AG08396 (cell line): ENCODE measurements at places on chromosomes 6 and 20.

GRCh38 chr6:978937-979685, 286.2 kb upstream of the EXOC2 start:
- DNase-seq: no peak

DNA sequence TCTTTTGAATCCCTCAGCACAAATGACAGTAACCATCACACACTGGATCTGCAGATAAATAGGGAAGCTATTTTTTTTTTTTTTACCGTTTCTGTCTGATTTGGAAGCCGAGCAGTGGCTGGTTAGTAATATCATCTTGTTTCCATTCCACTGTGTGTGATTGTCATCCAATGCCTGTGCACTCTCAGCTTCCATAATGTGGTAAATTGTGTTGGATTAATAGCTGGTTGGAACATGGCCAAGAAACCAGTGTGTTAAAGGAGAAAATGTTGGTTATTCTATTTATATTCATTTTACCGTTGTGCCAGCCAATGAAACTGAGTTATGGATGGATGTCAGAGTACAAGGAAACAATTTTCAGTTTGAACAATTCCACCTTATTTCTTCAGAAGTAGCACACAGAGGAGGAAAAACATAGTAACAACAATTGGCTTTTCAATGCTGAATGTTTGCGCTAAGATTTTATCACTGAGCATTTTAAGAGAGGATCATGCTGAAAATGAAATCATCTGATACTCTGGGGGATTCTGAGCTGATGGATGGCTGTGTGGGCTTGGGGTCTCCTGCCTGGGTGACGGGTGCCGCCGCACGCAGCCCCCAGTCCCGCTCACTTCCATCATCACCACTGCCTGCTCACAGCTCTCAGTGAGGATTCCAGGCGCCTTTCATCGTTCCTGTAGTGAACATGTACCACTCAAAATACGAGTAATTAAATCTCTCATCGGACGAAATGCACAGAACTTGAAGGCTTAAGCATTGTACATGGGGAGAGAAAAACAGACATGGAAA, 40.7 kb upstream of the EXOC2 start:
- DNase-seq: no peak

- DNase-seq: no peak
Observed at GRCh38 chr6:40568062-40568708, 19.0 kb downstream of the LRFN2 start.

DNA sequence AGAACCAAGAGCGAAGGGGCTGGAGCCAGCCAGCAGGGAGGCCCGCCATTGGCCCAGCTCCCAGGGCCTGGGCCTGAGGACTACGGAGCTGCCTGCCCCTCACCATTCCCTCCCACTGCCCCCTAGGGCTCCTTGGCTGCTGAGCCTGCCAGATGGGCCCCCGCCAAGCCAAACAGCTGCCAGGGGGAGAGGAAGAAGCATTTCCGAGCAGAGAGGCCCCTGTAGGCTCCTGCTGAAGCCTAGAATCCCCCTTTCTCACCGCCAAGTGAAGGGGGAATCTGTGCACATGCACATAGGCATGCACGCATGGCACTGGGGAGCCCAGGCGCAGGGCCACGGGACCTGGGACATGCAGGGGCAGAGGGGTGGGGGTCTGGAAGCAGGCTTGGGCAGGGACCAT, 28.5 kb upstream of the MRPS18A start:
- DNase-seq: no peak

DNA sequence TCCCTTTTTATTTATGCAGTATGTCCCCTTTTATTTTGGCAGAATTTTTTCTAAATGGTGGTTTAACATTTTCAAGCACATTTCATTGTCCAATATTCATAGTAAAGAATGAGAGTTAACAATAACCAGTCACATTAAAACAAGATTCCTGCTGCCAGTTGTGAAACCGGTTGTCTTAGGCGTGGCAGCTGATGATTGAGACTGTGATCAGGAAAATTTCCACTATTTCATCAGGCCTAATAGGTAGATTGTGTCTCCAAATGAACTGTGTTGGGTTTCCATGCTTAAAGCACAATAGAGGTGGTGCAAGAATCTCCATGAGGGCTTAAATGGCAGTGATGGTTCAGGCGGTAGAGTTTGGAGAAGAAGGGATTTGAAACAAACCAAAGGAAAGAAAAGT, 15.3 kb downstream of the PRDM1 start:
- no peak for DNase-seq

- DNase-seq: peak; percentile 77
Observed at GRCh38 chr20:34069341-34070078, 42.5 kb downstream of the EIF2S2 start.

DNA sequence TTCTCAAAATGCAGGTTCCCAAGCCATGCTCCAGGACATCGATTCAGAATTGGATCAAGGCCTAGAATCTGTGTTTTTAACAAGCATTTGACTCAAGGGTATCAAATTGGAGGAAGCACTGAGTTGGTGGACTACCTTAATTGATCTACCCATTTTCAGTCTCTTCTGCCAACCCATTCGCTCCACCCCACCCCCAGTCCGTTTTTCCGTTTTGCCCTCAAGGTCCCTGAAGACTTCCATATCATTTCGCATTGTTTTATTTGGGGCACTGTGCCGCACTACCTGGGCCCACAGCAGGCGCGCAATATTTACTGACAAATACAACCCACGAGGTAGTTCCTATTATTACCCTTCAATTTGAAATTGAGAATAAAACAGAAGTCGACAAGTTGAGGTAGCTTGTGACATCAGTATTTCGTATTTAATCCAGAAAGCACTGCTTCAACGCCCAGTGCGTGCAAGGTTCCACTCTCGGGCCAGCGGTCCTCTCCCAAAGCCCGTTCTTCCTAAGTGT, 557 bp upstream of the DHX35 start:
- DNase-seq: no peak

DNA sequence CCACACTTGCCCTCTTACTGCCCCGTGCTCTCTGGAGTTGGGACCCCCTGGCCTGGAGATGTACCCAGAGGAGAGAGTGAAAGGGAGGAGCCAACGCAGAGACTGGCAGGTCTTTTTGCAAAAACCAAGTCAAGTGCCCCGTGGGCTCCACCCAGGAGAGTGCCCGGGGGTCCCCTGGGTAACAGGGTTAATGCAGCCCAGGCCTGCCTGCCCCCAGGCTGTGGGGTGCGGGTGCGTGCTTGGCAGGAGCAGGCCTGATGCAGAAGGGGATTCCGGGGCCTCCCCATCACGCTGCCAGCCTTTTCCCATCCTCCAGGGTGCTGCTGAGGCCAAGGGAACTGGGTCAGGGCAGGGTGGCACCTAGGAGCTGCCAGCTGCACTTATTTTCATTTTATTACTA, 184.4 kb downstream of the ERMARD start:
- DNase-seq: no peak

DNA sequence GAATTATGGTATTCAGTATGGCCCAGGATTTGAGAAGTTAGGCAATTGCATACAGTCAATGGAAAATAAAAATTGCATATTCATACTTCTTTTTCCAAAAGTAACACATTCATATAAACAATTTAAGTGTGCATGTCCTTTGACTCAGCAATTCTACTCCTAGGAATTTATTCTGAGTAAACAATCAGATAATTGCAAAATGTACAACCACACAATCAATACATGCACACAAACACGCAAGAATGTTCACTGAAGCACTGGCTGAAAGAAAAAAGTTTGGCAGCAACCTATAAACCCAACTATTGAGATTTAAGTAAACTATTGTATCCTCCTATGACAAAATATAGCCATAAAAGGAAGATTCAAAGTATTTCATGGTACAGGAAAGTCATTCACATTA, 1.6 kb downstream of the CYP39A1 start:
- no peak for DNase-seq

- no peak for DNase-seq
Observed at GRCh38 chr6:40054186-40054585, 119.9 kb upstream of the MOCS1 start.

- DNase-seq: no peak
Observed at GRCh38 chr20:41041693-41042092, 13.1 kb downstream of the TOP1 start.

DNA sequence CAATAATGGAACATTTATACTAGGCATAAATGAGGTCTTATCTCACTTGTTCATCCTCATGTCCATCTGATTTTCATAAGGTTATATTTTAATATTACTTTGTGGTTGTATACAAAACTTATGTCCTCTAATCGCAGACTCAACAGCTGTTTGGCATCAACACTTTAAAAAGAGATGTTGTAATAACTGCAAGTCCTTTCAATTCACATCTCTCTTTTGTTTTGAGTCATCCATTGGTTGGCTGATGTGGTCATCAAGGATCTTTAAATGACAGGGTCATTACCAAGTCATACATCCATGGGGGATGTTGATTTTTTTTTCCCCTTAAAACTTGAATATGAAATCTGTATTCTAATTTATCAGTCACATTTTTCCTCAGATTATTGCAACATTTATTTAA, 299.4 kb upstream of the NRSN1 start:
- no peak for DNase-seq

GRCh38 chr6:17919496-17919895, 67.9 kb downstream of the KIF13A start:
- no peak for DNase-seq

DNA sequence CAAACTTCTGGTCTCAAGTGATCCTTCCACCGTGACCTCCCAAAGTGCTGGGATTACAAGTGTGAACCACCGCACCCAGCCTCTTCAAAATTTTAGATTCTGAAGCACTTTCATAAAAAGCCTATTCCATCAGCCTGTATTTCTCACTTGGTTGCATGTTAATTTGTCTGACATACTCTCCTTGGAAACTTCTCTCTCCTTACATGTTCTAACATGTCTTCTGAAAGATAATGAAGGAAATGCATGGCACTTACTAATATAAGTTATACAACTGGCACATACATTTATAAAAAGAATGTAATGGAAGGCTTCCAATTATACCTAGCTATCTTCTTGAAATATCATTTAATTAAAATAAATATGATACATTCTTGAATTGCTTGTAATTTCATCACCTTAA, 597.5 kb downstream of the TBC1D32 start:
- DNase-seq: no peak

GRCh38 chr6:166714581-166714980, 87.5 kb upstream of the RPS6KA2 start:
- DNase-seq: no peak

DNA sequence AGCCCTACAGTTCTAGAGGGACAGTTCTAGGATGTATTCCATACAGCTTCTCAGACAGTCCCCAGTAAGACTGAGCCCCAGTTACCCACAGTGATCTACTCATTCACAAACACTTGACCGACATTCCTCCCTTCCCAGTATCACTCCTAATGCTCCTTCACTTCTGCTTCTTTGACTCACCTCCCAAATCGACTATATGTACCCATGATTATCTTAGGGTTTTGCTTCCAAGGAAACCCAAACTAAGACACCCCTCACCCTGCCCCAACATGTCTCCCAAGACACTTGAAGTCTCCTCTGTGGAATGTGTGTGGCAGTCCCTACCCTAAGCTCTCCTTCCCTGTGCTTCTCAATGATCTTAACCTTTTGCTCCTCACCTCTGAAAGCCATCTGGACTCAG, 23.6 kb upstream of the TGM6 start:
- DNase-seq: no peak

DNA sequence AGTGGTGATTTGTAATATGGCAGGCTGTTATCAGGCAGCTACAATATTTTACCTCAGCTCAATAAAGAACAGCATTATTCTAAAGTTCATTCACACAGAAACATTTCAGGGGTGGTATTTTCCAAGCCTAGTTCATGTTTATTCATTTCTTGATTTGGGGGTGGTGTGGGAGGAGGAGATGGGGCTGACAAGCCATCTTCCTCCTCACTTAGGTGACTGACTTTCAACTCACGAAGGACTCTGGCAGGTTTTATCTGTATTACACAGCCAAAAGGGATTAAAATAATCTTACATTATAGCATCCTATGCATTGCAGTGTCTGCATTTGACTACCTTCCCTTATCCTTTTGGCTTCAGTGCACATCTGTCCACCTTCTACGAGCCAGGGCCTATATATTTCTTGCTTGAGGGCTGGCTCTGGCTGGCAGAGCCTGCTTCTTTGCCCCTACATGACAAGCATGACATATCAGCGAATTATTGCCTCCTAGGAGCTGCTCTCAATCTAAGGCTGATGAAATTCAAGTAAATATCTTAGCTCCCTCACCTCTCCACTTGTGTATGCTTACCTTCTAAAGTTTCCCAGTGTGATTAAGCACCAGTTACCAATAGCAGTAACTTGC, 20.0 kb downstream of the KHDRBS2 start:
- no peak for DNase-seq

- no peak for DNase-seq
Observed at GRCh38 chr6:44590471-44590870, 203.0 kb downstream of the CDC5L start.

- no peak for DNase-seq
Observed at GRCh38 chr6:159249128-159249527, 79.9 kb downstream of the FNDC1 start.

DNA sequence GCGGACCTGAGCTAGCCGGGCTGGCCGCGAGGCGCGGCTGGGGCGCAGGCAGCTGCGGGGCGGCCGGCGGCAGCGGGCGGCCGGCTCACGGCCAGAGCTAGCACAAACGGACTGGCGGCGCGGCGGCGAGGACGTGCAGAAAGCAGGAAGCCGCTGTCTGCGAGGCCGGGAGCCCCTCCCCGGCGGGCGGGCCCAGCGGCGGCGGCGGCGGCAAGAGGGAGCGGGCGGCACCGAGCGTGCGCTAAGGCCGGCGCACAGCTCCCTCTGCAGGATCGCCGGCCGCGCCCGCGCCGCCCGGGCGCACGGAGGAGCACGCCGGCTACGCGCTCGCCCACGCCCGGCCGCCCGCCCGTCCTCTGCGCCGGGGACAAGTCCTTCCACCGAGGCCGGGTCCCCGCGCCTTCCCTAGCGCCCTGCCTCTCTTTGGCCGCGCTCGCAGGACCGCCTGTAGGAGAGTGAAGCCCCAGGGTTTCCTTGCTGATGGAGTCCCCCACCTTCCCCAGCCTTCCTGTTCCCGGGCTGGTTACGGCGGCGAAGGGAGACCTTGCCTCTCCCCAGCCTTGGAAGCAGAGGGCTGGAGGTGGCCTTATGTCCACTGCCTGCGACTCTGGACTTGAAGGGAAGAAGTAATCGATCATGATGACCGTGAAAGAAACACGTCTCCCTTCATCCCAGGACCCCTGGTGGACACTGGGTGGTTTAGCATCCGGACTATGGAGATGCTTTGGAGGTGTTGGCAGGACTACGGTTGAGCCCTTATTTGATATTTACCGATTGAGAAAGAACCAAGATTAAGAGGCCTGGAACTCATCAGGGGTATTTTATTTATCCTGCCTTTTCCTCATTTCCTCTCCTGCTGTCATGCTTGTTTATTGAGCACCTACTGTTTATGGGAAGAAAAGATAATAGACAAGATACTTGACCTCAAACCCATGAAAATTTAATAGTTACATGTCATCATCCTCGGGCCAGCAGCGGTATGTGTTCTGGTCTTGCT, at the start of gene PREP:
Gene PREP, minus strand, starts transcription at position 144 of the 997 bp plus-strand sequence. CDS start 191 bp downstream, outside the sequence.
- DNase-seq: peak; percentile 95

- DNase-seq: no peak
Observed at GRCh38 chr20:46507760-46508407, 5.5 kb downstream of the ZNF334 start.

GRCh38 chr20:50037123-50037522, 54.3 kb downstream of the SNAI1 start:
- no peak for DNase-seq

DNA sequence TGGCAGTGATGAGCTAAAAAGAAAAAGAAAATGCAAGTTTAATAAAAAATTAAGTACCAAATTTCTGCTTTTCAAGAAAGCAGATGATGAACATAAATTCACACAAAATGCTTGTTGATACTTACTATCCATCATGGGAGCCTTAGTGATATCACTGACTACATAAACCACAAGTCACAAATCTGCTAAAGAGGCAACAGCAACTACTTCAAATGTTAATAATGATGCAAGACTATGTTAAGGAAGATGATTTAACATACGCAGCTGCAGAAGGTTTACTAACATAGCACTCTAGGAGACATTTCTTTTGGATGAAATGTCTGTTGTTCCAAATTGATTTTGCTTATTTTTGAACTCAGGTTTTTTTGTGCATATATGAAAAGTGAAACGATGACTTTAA, 18.6 kb downstream of the FYN start:
- no peak for DNase-seq
